ENCODE measurements at places on chromosomes 16 and 17.

DNA sequence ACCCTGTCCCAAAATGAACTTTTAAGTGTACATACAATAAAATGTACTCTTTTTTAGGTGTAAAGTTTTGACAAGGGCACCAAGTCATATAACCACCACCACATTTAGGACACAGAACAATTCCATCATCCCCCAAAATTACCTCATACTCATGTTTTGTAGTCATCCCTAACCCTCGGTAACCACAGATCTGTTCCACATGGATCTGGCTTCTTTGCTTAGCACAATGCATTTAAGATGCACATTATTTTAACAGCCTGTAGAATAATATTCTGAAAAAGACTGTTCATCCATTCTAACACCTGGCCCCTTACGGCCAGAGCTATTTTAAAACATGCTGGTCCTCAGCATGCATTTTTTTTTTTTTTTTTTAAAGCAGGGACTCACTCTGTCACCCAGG is 25.2 kb upstream of the CFAP20 start:
- DNase-seq, result no peak

DNA sequence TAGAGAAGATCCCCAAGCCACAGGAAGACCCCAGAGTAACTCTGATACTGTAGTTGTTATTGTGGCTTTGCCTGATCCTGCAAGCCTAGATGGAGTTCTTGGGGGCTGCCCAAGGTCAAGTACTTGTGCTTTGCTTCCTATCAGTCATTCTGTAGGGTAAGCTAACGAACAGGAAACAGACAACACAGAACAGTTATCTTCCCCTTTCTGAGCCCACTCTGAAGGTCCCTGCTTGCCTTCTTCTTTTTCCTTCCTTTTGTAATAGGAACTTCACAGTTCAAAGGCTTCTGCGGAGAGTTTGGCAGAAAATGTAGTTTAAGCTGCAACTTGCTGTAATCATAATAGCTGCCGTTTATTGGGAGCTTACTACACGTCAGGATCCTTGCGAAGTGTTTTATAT is 494.1 kb upstream of the ERCC4 start:
- DNase-seq, result no peak

GRCh38 chr17:29583324-29584248 is 5.9 kb downstream of the GIT1 start:
- peak; percentile 59 for DNase-seq

- DNase-seq, result no peak
These were observed 701 bp upstream of the MRC2 start for GRCh38 chr17:62626719-62627218.

DNA sequence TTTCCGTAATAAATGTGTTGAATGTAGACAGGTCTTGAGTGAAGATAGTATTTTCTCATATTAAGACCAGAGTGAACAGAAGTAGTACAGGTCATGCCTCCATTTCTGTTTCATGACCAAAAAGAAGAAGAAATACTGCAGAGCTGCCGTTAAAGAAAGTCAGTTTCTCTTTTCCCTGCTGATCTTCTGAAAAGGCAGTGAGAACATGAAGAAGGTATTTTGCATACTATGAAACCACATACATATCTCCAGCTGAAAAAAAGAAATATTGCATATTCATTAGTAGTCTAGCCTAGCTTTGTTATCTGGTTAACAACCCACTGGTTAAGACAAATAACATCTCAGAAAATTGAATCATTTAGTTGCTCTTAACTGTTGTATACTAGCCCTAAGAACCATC is 138.4 kb downstream of the PHKB start:
- DNase-seq, result no peak

- DNase-seq, result no peak
These were observed 116.8 kb upstream of the CREBBP start for GRCh38 chr16:3997231-3997841.

Measured in NCI-H1694 treated with DMSO at 0.1 percent for 48 hours (cell line).